NCI-H510A treated with DMSO at 0.1 percent for 48 hours (cell line): ENCODE measurements at places on chromosomes 6 and 20.

DNA sequence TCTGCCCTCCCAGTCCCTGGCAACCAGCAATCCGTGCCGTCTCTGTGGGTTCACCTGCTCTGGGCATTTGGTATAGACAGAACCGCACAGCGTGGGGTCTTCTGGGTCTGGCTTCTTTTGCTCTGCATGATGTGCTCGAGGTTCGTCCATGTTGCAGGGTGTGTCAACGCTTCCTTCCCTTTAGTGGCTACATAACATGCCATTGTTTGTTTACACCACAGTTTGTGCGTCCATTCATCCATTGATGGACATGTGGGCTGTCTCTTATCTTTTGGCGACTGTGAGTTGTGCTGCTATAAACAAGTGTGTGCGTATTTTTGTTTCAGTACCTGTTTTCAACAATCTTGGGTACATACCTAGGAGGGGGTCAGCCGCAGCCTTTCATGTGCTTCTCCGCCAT lies 149.5 kb upstream of the RPS6KA2 start:
- DNase-seq = no peak

DNA sequence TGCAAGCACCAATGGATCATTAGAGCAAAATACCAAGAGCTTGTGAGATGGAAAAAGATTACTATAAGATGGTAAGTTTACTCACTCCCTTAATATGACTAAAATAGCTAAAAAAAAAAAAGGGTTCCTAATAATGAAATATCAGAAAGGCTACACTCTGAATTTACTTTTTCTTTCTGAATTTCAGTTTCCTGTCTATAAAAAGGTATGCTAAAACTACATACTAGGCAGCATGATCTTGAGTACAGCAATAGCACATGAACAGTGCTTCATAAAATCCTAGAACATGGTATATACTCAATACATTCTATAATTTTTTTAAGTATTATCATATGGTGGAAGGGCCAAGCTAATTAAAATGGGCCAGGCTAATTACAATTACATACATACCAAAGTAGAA lies 24.0 kb upstream of the FAM135A start:
- no peak for DNase-seq

DNA sequence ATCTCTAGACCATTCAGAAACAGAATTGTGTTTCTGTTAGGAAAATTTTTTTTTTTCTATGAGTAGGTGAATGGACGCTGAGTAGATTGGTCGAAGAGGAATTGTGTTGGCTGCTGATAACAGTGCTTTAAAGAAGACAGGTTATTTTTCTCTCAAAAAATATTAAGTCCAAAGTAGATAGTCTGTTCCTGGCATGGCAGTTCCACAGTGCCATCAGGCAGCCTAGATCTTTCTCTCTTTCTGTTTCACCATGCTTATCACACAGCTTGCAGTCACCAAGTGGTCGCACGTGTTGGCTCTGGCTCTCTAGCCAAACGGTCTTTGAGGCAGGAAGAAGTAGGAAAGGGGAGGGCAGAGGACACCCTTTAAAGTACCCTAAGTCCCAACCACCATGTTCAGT lies 22.4 kb upstream of the SERINC3 start:
- no peak for DNase-seq

- DNase-seq = no peak
These were observed 83.4 kb downstream of the BMP6 start for GRCh38 chr6:7809346-7809745.

DNA sequence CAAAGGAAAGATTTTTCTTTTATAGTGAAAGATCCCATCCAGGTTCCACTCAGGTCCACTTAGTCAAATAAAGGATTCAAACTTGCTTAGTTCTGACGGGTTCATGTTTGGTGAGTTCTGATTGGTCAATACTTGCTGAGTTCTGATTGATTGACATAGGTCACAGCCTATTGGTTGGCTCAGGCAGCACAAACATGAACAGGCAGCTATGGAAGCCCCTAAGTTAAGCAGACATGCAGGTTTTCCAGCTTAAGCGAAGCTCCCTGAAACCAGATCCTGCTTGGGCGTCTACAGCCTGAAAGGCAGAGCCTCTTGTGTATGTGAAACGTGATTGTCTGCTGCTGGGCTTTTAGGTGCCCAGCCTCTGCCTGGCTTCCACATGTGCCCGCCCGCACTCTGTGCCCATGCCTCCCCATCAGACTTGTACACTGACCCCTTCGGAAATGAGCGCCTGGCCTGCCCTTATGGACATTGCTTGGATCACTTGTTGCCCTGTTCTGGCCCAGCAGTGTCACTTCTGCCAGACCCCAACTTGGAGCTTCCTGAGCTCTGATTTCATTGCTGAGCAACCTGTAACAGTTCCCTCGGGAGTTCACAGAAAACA lies 45.4 kb upstream of the ECI2 start:
- no peak for DNase-seq

DNA sequence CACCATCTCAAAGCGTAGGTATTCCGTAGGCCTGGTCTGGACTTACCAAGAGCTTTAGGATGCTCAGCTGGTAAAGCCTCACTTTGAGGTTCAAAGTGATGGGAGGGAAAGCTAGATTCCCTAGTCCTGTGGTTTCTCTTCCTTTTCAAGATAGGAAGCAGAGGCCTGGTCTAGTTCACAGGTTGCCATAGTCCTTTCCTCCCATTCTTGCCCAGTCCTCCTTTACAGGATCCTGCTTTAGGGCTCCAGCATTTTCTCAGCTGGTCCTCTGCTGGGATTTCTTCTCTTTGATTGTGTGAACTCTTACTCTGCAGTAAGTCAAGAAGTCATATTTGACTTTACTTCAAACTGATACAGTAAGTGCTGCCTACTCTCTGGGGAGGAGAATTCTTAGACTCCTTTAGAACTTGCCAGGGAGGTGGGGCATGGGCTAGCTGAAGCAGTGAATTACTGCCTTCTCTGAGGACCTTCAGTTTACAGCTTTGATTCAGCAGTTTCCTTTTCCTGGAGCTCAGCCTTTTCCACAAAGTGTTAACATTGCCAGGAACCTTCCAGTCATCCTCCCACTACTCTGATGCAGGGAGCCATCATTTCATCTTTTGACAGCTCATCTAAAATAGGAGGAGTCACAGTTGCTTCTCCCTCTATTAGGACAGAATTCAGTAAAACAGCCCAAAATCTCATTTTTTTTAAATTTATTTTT lies 42.8 kb upstream of the PLCG1 start:
- no peak for DNase-seq

- no peak for DNase-seq
These were observed 463.5 kb downstream of the QKI start for GRCh38 chr6:163877877-163878639.

GRCh38 chr6:29828471-29828797 lies 809 bp downstream of the HLA-G start:
- no peak for DNase-seq

DNA sequence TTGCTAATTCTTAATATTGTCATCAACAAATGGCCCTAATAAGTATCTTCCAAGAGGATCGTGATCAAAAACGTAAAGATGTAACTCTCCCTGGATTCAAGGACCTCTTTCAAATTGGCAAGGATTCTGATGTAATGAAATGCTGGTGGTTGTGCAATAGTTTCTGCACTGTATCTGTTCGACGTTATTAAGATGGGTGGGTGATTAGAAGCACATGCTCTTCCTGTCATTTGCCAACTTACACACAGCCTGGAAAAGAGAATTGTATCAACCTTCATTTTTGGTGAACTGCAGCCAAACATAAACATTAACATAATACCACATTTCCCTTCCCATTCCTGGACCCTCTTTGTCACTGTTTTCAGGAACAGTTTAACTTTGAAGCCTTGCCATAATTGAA lies 9.8 kb downstream of the FOXQ1 start:
- no peak for DNase-seq

GRCh38 chr6:170147832-170148708 lies 142.8 kb downstream of the DLL1 start:
- no peak for DNase-seq

- DNase-seq = no peak
These were observed 23.8 kb upstream of the TUBB2A start for GRCh38 chr6:3181105-3181504.

DNA sequence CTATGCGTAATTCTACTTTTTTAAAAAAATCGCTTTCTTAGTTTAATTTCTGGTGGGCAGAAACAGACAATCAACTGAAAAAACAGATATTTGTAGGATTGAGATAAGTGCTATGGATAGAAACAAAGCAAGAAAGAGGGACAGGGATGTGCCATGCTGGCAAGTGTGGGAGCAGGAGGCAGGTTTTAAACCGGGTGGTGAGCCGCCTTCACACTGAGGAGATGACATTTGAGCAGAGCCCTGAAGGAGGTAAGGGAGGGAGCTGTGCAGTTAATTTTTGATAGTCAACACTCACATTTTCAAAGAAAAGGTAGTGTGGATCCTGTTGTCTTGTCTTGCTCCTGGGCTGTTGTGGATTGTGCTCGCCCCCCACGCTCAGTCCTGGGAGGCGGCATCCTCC lies 46.8 kb upstream of the TMEM217 start:
- DNase-seq = no peak

DNA sequence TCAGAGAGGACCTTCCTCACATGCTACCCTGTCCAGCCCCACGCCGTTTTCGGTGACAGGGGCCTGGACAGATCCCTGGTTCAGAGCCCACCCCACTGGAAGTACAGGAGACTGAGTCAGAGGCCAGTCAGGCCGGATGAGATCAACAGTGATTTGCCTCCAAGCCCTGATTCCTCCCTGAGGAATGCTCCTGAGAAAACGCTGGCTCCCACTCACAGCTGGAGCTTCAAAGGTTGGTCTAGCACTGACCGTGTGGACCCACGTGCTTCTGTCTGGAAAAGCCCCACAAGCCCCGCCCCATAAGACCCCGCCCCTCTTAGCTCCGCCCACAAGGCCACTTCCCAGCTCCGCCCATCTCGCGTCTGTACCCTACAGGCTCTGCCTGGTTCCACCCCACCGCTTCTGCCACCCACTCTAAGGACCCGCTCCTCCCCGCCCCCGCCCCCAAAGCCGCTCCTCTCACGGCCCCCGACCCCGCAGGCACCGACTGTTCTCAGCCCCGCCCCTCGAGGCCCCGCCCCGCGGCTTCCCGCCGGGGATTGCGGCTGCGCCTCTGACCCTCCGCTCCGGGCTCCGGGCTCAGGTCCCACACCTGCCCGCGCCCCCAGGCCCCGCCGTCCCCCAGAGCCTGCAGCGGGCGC lies 64.9 kb upstream of the BHLHE23 start:
- DNase-seq = no peak

DNA sequence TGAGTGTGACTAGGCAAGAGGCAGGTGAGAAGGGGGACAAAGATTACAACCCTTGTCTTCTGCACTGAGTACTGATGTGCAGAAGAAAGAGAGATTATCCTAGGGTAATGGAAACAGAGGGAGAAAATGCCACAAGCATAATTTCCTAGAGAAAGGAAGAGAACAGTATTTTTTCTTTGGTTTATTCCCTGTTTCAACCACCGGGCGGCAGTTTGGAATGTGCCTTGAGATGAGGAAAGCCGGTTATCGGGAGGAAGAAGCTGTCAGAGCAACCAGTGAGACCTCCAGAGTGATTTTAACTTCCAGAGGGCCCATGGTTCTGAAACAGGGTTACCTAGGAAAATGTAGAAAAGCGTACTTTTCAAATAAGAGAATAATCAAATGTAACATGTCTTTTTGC lies 121.4 kb downstream of the REV3L start:
- no peak for DNase-seq

- no peak for DNase-seq
These were observed 11.7 kb downstream of the SNTA1 start for GRCh38 chr20:33431797-33432381.

DNA sequence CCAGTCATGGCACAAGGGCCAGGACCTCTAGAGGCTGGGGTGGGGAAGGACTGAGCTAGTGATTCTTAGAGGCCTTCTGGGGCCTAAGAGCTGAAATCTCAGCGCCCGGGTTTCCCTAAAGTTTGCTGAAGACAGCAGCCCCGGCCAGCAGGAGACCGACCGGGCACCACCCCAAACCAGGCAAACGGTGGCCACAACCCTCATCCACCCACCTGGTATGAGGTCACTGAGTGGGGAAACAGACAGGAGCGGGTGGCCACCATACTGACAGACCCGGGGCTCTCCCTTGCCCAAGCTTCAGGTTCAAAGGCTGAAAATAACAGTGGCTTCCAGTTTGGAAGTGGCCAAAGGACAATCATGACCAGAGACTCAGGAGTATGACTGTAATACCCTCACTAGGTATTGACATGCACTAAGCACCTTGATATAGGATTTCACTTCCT lies 35.0 kb upstream of the ID1 start:
- no peak for DNase-seq

DNA sequence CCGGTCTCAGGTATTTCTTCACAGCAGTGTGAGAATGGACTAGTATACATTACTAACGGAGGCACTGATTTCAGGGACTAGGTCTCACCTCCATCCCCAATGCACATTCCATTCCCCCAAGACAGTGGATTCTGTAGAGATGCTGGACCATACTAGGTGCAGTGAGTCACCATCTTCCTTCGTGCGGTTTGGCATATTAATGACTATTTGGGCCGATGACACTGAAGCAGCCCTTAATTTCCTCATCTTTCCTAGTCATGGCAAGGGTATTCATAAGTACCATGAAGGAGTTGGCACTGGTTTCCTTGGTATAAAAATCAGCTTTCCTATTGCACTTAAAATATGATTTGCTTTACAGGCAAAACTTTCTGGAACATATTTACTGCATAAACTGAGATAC lies 121.4 kb upstream of the TRAF3IP2 start:
- no peak for DNase-seq

- no peak for DNase-seq
These were observed 9.4 kb downstream of the PCK1 start for GRCh38 chr20:57570145-57570850.

DNA sequence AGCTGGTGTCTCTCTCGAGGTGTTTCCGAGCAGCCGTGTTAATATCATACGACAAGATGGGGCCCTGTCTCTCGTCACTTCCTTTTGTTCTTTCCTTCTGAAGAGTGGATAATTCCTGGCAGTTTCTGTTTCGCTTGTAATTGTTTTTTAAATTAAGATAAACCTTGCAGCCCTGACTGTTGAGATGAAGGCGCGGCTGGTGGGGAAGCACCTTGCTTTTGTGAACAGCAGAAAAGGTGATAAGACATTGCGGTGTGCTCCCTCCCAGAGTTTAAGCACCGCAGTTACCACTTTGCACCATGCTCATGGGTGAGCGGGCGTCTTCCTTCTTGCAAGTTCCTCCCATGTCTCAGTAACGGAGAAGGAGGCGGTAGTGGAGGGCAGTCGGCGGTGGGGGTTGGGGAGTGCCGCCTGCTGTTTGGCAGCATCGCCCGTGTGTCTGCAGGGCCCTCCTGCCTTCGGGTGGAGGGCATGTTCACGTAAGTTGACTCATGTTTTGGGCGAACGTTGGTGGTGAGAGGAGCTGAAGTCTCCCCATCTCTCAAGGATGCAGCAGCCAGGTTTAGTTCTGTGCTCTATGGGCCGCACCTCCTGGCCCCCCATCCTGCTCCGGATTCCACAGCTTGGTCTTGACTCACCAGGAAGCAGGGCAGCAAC lies 345.9 kb downstream of the TAF4 start:
- no peak for DNase-seq

- DNase-seq = no peak
These were observed 48.2 kb downstream of the SIRPA start for GRCh38 chr20:1943275-1944002.

- DNase-seq = no peak
These were observed 134.9 kb upstream of the BACH2 start for GRCh38 chr6:90431576-90431975.
